H7 (cell line): ENCODE measurements at places on chromosomes 4 and X.
A peak's percentile ranks its signal among the peaks of the same experiment; 100 is the strongest.

- DNase-seq, result no peak
These were observed 165.6 kb downstream of the PALLD start for GRCh38 chr4:168662297-168662984.

DNA sequence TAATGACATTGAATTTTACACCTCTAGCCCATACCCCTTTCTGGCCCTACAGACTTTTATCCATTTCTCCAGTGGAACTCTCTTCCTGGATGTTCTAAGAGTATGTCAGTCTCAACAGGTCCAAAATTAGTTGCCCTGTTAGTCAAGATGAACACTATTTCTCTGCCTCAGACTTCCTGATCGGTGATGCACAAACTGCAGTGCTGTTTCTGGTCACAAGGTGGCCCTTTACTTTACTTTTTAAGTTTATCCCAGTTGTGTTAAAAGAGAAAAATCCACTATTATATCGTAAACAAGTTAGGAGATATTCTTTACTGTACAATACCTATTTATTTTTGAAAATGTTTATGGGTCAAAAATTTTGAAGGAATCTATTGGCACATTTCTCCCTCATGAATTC is 13.1 kb downstream of the TCEAL7 start:
- no peak for DNase-seq

DNA sequence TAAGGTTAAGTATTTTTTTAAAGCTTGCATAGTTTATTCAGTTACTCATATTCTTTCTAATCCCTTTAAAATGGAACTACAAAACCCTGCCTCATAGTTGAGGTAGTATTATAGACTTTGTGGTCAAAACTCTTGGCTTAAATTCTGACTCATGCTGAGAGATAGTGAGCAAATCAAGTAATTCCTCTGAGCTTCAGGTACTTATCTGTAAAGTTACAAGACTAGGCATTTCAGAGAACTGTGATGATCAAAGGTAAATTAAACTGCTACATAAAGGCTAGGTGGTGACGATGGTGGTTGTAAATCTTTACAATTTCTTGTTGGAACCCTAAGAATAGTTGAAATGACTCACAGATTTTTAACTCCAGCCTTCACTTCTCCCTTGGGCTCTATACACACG is 3.2 kb upstream of the CLOCK start:
- no peak for DNase-seq

DNA sequence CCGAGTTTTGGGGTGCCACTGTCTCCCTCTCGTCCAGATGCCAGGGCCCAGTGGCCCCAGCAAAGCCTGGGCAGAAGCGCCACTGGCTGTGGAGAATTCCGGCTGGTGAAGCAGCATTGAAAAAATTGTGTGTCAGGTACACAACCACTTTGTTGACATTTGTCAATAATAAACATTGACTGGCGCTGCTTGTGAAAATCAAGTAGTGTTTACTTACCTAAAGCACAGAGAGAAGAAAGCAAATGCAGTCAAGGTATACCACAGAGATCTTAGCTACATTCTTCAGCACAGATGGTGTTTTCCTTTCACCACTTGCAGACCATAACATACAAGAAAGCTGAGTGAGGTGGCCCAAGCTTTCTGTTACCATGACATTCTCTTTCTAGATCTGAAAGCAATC is 14.5 kb upstream of the SLC7A11 start:
- no peak for DNase-seq

GRCh38 chr4:101289306-101289705 is 58.0 kb downstream of the PPP3CA start:
- no peak for DNase-seq

DNA sequence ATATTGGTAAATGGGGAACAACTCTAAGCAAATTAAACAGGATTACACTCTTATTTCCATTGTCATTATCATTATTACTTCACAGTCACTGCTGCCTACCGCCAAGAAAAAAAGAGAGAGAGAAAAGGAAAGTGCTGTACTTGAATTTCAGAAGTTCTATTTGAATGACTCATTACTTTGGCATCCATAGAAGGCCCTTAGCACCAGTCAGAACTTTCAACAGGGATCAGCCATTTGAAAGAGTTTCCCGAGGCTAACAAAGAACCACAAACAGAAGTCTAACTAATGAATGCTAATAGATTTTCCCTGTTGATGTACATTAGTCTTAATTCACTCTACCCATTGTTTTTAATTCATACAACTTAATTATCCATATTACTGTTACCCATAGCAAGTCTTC is 116.3 kb downstream of the SHROOM4 start:
- DNase-seq, result no peak

DNA sequence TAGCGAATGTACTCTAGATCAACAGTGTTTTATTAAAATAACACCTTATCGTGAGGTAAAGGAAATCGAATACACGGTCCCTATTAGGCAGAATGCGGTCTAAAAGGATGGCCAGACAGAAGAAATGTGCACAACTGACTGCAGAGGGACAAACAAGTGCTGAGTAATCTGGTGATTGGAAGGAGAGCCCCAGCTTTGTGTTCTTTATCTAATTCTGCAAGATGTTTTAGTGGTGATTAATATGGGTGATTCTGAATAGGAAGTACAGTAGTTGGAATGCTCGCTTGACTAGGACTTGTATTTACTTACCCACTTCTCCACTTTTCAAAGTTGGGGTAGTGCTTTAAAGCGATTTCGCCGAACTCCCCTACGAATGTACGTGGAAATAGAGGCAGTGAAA is 1.2 kb downstream of the WDR44 start:
- DNase-seq, result no peak

DNA sequence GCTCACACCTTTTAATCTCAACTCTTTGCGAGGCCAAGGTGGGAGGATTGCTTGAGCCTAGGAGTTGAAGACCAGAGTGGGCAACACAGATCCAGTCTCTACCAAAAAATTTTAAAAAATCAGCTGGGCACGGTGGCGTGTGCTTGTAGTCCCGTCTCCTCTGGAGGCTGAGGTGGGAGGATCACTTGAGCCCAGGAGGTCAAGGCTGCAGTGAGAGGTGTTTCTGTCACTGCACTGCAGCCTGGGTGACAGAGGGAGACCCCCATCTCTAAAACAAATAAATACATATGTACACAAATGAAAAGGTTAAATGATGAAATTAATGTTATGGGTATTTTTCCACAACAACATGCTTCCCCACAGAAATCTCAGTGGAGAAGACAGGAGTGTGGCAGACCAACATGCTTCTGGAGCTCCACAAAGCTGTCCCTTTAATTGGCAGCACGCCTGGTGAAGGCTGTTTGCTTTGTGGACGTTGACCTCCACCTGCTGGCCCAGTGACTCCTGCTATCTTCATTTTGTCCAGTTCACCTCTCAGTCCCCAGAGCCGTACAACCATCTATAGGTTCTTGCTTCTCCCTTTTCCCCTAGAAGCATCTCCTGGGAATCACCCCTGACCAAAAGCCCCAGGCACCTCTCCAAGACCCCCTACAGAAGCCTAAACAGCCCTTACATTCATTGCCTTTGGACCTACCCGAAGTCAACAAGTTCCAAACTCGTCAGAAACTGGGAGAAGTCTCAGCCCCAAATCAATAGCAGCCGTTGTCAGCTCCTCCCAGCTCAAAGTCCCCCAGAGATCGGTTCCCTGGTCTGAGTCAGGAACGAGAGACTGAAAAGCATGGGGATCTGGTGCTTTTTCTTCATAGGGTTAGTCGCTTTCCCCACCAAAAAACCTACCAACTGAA is 36.4 kb upstream of the CD99 start:
- DNase-seq, result no peak

DNA sequence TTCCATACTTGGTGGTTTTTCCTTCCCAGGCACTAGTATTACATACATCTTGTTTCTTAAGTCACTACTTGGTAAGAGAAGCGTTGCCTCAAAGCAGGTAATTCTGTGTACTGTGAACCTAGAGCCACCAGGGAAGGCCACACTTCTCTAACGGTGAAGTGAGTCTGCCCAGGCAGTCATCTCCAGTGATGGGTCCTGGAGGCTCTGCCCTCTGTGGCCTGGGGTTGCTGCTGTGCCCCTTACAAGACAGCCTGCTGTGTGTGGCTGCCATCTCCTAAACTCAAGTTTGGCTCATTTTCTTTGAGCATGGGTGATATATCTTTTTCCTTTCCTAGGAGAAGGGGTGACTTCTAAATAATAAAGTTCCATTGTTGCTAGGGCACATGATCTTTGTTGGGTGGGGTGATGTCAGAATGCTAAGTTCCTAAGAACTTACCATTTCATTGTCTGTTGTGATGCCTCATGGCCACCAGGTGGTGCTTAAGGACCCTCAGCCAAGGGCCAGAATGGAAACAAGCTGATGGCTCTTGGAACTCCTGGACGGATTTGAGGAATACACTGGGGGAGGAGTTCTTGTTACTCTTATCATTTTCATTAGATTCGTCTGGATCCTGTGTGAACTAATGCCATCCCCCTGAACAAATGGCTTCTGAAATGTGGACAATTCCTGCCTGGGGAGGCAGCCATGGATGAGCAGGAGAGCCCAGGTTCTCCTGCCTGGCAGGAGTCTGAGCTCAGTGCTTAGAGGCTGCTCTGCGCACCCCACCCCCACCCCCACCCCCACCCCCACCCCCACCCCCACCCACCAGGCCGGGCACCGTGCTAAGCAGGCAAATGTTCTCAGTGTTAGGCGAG is 41.1 kb upstream of the WDR1 start:
- DNase-seq, result peak; percentile 87

GRCh38 chr4:43680421-43680820 is 768.2 kb downstream of the KCTD8 start:
- DNase-seq, result no peak

DNA sequence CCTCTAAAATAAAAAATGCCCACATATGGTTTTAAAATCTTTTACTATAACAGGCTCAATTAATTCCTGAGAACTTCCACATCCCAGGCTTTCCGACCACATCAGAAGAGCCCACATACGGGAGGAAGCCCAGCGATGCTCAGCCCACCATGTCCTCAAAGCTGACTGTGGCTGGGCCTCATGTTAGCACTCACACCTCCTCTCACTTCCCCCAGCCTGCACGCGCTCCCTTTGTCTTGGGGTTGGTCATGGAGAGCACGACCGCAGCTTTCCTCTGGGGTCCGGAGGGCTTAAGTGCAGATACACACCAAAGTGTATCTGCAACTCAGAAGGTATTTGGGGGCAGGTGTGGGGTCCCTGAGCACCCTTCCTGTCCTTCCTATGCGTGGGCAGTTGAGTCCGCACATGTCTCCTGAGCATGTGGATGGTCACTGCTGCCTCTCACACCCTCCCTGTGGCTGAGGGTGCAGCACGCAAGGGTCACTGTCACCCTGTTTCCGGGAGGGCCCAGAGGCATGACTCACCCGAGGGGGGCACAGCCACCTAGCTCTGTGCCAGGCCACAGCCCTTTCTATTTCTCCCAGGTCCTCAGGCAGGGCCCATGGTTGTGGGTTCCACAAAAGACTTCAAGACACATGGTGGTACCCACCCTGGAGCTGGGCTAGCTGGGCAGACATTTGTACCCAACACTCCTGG is 21.2 kb downstream of the WDR1 start:
- no peak for DNase-seq

GRCh38 chr4:72846280-72847111 is 223.0 kb downstream of the COX18 start:
- no peak for DNase-seq
